Inflammatory macrophage treated with lipopolysaccharide for 1 hour (primary cell): ENCODE measurements at places on chromosomes 7 and 10.
A peak's percentile ranks its signal among the peaks of the same experiment; 100 is the strongest.

DNA sequence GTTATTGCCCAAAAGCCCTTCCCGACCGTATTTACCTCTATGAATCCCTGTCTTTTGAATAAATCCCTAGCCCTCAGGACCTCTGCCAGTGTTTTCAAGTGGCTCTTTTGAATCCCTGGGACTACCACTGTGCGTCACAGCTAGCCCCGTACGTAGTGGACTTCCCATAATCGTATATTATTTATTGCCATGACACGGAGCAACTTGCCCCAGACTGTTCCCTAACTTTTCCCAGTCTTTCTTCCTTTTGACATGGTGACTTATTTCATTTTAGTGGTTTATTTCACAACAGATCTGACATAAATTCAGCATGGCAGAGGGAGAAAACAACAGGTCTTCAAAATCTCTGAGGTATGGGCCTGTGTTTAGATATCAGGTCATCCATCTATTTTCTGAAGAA, 318.6 kb upstream of the KLF6 start:
- DNase-seq = no peak

- no peak for DNase-seq
Measured at GRCh38 chr10:77774940-77775391, 137.4 kb upstream of the KCNMA1 start.

DNA sequence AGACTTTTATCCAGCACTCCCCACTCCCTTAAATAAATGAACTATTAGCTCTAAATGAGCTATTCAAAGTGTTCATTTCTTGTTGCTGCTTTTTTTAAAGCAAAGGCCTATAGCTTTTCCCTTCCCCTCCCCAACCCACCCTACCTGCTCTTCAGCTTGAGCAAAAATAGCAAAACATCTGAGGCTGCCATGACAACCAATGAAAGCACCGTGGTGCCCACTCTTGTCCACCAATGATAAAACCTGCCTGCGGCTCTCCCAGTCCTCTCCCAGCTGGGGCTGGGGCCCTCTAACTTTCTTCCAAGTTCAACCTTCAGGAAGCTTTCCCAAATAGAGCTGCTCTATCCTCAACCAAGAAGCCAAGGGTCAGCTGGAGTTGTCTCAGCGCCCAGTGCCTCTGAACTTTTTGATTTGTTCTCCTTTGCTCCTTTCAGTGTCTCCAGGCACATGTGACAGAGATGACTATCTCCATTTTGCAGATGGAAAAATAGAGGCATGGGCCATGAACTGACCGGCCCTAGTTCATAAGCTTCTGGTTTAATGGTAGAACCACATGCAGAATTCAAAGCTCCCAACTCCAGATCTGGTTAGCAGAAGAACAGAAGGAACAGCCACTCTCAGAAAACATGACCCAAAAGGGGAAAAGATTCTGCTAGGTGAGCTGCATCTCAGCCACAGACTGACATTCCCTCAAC, 47.7 kb downstream of the PIK3AP1 start:
- no peak for DNase-seq

DNA sequence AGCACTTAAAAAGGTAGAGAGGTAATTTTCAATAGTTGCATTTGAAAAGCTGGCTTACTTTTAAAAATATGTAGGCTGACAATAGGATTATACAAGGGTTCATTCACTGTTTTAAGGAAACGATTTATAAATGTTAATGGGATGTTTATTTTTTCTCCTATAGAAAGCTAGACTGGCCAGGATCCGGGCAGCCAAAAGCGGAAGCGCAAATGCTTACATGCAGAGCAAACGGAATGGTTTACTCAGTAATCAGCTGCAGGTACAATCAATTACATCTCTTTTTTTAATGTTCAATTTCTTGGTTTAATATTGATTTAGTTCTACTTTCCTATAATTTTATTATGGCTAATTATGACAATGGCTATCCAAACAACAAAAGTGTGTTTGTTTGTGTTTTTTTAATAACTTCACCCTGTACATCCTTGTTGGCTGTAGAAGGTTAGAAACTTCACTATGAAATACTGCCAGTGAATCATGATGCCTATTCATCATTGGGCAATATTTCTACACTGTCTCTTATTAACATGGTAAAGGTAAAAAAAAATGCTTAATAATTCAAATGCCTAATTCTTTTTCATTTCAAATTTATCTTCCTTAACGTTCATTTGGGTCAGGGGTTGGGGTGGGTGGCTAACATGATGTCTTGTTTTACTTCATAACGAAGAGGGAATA, 116.4 kb downstream of the TSPAN12 start:
- no peak for DNase-seq

DNA sequence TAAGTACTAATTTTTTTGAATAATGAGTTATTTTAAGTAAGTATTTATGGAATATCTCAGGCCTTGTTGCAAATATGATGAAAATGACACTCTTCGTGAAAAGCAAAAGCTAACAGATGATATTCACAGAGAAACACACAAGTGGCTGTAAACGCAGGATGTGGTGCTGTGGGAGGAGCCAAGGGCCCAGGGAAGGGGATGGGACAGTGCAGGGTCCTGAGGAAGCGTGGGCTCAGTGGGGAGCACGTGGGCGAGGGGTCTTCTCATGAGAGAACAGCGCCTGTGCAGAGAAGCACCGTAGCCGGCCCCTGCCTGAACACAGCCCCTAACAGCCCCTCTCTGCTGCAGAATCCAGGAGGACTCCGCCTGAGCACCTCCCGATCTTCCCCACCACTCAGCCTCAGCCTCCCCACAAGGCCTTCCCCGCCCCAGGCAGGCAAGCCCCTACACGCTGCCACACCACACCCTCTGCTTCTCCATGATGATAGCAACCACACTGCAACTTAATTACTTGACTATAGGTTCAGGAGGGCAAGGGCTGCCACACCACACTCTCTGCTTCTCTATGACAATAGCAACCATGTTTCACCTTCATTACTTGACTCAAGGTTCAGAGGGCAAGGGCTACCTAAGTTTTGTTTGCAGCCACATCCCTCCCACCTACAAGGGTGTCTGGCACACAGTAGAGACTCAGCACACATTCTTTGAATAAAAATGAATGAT, 152.6 kb upstream of the RNF32 start:
- no peak for DNase-seq

- DNase-seq = peak; percentile 29
Measured at GRCh38 chr7:121083138-121083789, 94.8 kb downstream of the CPED1 start.

GRCh38 chr10:118775478-118775877, 20.7 kb upstream of the CACUL1 start:
- no peak for DNase-seq

GRCh38 chr10:16384021-16384420, 52.8 kb upstream of the PTER start:
- no peak for DNase-seq

GRCh38 chr10:114925587-114926586, 12.1 kb upstream of the TRUB1 start:
- DNase-seq = no peak

GRCh38 chr7:77308792-77309191, 107.4 kb downstream of the GSAP start:
- DNase-seq = no peak

- peak; percentile 25 for DNase-seq
Measured at GRCh38 chr7:112414855-112415490, 35.3 kb upstream of the IFRD1 start.

GRCh38 chr10:79178614-79179163, 109.9 kb downstream of the ZMIZ1 start:
- DNase-seq = no peak

DNA sequence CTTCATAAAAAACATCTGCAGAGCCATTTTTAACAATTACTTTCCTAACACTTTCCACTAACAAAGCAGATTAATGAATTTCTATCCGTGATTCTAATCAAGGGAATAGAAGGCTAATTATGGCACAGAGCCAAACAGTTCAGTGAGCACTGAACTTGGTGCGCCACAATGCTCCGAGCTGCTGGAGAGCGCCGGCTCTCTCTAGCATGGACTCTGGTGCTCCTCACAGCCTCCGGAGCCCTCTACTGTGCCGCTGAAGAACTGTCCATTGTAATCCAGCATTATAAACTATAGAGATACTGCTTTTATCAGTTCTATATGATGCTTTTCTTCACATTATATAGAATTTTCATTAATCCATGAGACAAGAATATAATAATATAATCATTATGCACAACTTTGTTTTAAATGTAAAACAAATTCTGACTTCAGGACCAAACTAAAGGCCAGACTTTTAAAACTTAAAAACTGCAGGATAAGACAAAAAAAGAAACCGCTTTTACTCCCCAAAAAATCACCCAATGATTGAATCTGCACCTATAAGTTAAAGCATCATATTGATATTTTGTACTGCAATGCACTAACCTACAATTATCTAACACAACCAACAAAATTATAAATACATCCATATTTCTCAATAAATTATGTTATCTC, 123.6 kb downstream of the RNF32 start:
- DNase-seq = no peak

DNA sequence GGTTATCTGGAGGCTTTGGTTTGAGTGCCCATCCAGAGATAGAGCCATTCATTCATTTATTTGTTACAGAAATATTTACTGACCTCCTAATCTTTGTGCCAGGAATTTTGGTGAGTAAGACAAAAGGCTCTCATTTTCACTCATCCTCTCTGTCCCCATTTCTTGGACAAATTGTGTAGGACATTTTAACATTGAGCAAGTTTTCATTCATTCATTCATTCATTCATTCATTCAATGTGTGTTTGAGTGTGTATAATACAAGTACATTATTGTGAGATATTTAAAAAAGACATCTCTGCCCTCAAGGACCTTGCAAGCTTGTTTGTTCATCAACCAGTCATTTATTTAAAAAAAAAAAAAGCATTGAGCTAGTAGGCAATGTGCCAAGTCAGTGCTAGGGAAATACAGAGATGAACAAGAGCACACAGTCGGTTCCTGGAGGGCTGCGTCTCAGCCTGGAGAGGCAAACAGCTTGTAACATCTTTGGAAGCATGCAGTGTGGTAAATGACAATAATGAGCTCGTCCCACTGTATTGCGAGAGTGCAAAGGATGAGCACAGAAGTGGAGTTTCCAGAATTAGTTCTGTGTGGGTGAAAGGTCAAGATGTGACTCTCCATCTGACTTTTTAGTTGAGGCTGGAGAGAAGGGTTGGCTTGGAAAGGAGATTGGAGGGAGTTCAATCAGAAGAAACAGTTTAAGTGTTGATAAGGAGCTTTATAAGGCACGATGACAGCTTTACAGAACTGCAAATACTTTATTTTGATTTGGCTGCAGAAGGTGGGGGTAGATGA, 50.5 kb upstream of the HBP1 start:
- peak; percentile 84 for DNase-seq

DNA sequence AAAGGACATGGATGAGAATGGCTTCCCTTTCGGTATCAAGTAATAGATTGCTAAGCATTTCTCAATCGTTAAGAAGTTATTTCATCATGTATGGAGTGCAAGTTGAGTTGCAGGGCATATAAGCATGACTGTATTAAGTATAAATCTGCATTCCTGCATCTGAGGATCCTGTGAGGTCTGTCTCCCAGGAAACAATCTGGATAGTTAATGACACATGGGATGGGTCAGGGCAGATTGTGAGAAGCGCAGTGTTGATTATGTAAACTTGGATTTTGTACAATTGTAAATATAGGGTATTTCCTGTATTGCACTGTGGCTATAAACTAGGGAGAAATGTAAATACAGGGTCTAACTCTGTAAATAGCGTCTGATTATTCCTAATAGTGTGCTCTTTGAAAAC, 102.6 kb downstream of the PLXDC2 start:
- DNase-seq = peak; percentile 55

- no peak for DNase-seq
Measured at GRCh38 chr7:129144834-129145668, 544 bp downstream of the TSPAN33 start.

DNA sequence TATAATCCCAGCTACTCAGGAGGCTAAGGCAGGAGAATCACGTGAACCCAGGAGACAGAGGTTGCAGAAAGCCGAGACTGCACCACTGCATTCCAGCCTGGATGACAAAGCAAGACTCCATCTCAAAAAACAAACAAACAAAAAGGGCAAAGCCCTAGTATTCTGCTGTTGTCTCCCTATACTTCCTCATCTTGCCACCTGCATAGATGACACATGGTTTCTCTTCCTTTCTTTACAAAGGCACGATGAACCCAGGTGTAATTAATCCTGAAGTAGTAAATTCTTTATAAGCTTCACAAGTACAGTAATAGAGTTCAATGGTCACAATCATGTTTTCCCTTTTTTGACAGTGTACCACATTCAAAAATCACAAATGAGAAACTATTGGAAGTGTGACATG, 9.8 kb upstream of the ZNF727 start:
- DNase-seq = no peak

- DNase-seq = no peak
Measured at GRCh38 chr10:60352105-60352504, 37.6 kb downstream of the ANK3 start.

GRCh38 chr10:77841711-77842375, 84.7 kb downstream of the DLG5 start:
- no peak for DNase-seq

GRCh38 chr7:115356139-115356746, 434.3 kb downstream of the MDFIC start:
- DNase-seq = peak; percentile 30

- no peak for DNase-seq
Measured at GRCh38 chr7:148953676-148954075, 69.6 kb upstream of the EZH2 start.

DNA sequence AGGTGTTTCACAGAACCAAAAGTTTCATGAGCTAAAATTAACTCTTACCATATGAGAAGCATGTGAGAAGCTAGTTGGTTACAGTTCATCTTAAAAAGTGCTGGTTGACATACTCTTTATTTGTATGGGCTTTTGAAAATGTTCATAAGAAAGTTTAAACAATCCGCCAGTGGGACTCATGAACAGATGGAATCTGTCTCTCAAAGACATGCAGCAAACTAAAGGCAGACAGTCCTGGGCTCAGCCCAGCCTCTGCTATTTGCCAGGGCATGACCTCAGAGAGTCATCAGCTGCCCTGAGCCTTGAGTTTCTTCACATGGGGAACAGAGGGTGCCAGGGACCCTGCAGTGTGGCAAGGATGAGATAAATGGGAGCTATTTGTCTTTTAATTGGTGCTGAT, 3.2 kb downstream of the PYROXD2 start:
- no peak for DNase-seq

DNA sequence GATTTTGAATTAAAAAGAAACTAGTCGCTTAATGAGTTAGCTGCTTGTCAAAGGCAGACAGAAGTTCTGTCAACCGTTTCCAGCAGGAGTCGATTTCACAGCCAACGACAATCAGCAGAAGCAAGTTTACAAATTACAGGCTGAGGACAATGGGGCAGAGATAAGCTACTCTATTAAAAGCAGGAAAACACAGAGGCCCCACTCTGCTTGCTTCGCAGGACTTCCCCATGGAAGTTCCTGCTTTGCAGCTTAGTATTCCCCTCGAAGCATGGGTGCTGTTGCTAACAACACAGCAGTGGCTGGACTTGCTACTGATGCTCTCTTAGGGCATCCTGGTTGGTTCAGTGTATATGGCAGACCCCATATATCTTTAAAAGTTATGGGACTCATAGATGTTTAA, 50.8 kb upstream of the KLF6 start:
- DNase-seq = peak; percentile 97

DNA sequence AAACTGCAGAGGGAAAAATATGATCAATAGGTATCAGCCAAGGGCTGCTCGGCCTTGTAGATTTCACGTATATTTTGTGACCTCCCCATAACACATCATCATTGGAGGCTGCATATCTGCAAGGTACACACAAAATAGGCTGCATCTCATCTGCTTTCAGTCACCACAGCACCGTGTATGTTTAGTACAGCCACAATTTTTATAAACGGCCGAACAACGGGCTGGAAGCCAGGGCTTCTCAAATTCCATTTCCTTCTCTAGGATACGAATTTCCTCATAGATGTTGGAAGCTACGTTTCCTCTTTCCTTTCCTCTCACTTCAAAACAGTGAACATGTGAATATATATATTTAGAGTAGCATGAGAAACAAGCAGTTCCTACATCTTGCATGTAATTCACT, 20.2 kb upstream of the FOXK1 start:
- DNase-seq = no peak
